ENCODE measurements at places on chromosomes 6 and 20.

- DNase-seq, result no peak
These were observed 18.9 kb upstream of the ITPR3 start for GRCh38 chr6:33602180-33602579.

- no peak for DNase-seq
These were observed 554.1 kb downstream of the PRKN start for GRCh38 chr6:162173466-162173865.

- DNase-seq, result peak; percentile 25
These were observed 68.4 kb upstream of the NOX3 start for GRCh38 chr6:155523821-155524651.

DNA sequence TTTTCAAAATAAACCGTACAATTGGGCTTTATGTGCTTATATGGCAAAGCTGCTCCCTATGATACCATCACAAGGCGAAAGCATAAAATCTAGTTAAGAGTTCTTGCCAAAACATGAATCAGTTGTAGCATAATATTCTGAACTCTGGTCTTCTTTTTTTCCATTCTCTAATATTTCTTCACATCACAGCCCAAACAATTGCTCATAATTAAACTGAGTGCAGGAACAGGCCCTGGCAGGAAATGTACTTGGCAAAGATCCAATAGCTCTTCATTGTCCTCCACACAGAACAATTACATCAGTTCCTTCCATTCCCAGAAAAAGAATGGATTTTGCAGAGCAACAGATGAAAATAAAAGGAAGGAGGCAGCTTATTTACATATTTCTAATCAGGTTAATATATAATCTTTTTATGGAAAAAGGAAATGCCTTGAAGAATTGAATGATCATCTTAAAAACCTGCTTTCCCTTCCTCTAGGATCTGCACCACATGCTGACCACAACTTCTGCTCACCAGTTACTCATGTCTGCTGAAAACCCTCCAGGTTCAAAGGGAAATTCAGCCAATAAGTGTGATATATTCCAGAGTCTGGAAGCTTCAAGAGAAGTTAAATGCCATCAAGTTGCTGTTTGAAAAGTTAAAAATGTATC, 123.3 kb upstream of the COL21A1 start:
- DNase-seq, result no peak

- no peak for DNase-seq
These were observed at the start of gene ADTRP for GRCh38 chr6:11778648-11779328. TSS of gene ADTRP (minus strand) at chr6:11778803. CDS start at chr6:11778759, 44 bp downstream.

- peak; percentile 45 for DNase-seq
These were observed 18.8 kb downstream of the ARHGAP40 start for GRCh38 chr20:38620441-38620840.

Data from retina (tissue), 1 donor.